ENCODE measurements at places on chromosomes 16 and 17.

- no peak for DNase-seq
Measured at GRCh38 chr16:55120826-55121225, 190.2 kb downstream of the IRX5 start.

DNA sequence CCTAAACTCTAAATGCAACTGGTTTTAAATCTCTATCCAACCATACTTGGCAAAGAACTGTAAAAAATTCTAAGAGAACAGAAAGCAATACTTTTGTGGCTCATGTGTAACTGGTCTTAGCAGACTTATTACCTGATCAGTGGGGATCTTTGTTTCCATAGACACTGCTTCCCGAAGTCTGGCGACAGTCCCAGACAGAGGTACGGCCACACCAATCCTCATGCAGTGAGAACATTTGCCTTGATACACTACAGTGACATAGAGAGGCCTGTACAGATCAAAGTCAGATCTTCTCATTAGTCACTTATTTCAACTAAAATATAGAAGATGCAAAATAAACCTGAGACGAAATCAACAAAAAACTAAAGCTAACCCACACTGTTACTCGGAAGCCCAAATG lies 43.9 kb downstream of the USP31 start:
- no peak for DNase-seq

- DNase-seq: no peak
Measured at GRCh38 chr16:79309606-79310005, 290.9 kb downstream of the MAF start.

DNA sequence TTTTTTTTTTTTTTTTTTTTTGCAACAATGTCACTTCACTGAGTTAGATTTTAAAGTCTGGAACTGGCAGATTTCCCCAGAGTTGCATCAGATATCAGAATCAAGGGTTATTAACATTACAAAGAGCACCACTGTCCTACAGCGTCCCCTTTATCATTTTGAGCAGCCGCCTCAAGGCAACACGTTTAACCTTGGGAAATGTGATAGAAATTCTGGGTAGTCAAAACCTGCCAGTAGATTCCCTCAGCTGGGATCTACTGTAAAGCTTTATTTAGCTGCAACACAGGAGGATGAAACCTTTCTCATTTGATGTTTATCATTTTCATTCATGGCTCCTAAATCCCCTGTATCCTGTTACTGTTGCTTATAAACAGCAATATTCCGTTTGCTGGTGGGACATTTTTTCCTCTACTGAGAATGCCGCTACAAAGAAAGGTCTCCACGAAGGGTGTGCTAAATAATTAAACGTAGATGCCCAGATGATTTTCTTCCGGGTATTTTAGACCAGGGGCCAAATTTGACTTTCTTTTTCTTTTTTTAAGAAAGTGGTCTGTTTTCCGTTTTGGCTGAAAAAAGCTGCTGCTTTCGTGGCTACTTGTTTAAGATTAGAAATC lies 436.1 kb upstream of the GOT2 start:
- DNase-seq: no peak

- DNase-seq: peak; percentile 47
Measured at GRCh38 chr17:8125947-8126490, 2.1 kb upstream of the HES7 start.

DNA sequence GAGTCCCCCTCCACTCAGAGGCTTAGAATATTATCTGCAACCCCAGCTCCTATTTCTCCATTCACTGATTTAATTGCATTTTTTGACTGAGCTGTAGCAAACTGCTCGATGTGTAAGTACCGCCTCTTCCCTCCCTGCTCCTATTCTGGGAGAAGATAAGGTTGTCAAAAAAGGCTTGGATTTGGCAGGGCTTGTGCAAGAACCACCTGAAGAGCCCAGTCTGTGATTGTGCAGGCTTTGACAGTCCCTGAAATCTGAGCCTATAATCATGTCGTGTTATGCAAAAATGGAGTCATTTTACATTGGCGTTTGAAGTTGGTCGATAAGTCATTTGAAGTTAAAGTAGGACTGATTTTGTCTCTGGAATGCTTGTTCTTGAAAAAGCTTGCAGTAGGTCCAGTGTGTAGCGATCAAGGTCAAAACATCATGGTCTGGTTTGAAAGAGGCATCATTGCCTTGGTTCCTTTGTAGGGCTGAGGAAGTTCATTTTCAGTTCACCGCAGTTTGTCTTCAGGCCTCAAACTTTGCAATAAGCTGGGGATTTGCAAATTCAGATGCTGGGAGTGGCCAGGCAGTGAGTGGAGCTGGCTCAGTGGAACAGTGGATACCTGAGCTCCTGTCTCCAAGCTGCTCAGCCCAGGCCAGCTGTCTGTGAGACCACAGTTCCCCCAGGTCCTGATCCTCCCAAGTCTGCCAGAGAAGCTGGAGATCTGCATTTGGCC lies 68.8 kb downstream of the KATNIP start:
- no peak for DNase-seq

- DNase-seq: no peak
Measured at GRCh38 chr17:46044286-46044928, 45.4 kb downstream of the STH start.

DNA sequence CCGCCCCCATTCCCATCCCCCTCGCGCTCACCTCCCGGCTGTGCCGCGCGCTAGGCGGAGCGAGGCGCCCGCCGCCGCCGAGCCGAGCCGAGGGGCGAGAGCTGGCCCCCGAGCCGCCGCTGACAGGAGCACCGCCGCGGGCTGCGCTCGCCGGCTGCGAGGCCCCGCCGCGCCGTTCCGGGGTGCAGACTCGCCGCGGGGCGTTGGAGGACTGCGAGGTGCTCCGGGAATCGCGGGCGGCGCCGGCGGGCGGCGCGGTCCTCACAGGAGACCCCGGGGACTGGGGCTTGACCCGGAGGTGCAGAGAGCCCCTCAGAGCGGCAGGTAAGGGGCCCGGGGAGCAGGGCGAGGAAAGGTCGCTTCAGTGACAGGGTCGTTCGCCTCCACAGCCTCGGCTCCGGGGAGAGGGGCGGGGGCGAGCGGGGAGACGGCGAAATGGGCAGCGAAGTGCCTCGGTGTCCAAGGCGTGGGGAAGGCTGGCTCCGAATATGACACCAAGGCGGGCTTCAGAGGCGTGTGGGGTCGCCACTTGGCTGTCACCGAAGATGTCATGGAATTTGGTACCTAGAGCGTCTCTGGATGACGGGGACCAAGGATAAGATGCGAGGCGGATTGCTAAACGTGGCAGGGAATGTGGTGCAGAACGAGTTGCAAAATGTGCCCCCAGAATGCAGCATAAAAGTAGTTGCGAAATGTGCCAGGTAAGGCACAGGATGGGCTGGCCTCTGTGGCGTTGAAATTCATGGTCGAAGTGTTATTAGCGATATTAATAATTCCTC lies 580 bp downstream of the TANC2 start:
- DNase-seq: peak; percentile 40

GRCh38 chr17:66711401-66711800 lies 123.5 kb upstream of the CACNG5 start:
- no peak for DNase-seq

GRCh38 chr16:50395763-50396710 lies 27.2 kb upstream of the BRD7 start:
- DNase-seq: no peak

DNA sequence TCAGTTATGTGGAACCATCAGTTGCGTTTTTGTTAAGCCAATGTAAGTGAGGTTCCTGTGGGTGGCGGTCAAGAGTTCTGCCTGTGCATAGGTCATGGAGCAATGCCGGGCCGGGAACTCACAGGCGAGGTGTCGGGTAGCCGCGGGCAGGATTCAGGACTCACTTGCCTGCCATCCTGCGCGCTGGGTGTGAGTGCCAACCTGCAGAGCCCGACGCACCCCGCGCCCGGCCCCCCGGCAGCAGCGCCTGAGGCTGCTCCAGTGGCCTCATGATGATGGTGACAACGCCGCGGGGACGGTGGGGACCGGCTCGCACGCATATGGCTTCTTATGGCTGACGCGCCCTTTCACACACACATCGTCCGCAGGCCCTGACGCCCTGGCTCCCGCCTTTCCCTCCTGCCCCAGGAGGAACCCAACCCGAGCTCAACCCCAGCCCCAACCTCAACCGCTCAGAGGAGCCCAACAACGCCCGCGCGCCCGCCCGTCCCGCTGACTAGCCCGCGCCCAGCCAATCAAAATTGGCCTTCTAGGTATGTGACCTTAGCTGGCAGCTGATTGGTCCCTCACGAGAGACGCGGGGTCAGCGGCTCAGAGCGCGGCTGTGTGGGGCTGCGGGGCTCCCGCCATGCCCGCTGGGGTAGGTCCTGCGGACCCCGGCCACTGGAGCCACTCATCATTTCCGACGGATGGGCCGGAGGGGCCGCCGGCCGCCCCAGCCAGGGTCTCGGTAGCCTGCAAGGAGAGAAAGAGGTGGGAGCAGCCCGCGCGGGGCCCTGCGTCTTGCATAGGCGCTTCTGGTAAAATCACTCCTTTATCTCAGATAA lies at the start of gene C16orf95:
C16orf95 (minus strand) TSS at position 470 of the 827 bp plus-strand sequence; CDS start at position 320, 150 bp downstream.
- DNase-seq: peak; percentile 97

- DNase-seq: no peak
Measured at GRCh38 chr17:4808378-4808767, 1.4 kb downstream of the PLD2 start.

DNA sequence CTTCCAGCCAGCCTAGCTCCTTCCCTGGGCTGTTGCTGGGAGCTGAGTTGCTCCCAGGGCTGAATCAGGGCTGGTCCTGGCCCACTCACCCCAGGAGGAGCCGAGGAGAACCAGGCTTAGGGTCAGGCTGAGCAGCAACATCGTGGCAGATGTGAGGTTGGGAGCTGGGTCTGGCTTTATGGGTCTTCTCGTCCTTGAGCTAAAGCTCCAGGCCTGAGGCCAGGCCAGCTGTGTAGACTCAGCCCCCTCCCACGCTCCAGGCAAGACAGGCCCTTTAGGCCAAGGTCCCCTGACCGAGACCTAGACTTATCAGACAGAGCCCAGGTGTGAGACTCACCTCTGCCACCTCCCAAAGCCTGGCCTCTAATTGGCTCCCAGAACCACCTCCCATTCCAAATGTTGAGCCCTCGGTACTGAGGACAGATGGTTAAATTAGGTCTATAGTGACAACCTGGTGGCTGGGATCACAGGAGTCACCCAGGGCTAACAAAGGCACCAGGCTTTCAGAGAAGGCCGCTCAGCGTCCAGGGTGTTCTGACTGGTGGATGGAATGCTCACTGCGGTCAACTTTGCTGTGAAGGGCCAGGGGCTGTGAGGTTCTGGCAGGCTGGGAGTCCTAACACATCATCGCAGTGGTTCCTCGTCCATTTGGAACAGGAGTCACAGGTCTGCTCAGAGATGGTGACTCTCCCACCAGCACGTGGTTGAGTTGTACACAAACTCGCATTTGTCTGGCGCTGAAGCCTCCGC lies at the start of gene CTRL:
CTRL (minus strand) TSS at position 151 of the 750 bp plus-strand sequence; CDS start at position 141, 10 bp downstream.
- no peak for DNase-seq

DNA sequence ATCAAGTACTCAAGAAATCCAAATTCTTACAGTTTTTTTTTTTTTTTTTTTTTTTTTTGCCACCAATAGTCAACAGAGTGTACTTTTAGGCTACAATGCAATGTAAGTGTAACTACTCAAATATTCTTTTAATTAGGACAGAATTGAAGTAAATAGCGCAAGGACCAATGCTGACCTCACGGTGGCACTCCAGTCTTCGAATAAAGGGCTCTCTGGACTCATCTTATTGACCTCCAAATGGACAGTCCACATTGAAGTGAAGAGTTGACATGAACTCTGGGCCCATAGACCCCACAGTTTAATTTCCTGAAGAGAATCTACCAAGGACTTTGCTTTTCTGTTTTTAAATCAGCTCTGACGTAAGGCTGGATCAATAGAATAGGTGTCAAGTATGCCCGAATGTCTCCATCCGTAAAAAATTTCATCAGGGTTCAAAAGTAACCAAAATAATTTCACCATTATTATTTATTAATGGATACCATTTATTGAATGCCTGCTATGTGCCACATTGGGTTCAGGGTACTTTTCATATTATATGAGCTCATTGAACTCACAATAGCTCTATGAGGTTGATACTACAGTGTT lies 7.3 kb upstream of the DDX52 start:
- DNase-seq: no peak

DNA sequence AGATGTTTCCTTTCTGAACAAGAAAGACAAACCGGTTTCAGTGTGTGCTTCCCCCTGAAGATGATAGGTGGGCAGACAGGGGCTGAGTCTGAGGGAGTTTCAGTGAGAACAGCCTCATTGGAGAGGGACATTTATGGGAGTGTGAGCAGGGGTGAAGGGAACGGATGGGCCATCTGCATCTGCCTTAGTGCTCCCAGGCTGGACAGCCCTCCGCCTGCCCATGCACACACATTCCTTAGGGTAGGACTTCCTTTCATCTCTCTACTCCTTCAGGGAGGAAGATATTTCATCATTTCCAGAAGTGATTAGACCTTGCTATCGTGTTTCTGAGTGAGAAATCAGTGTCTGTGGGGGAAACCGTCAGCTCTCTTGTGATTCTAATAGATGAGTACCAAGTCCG lies 3.8 kb downstream of the SHISA6 start:
- DNase-seq: no peak

DNA sequence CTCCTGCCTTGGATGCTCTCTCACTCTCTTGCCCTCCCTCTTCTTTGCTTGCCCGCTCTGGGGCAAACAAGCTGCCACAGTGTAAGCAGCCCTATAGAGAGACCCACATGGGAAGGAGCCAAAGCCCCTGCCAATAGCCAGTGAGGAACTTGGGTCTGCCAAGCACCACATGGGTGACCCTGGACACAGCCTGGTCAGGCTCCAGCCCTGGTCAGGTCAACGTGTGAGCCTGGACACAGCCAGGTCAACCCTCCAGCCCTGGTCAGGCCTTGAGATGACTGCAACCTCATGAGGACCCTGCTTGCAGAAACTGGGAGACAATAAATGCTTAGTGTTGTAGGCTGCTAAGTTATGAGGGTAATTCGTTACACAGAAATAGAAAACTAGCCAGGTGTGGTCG lies 14.3 kb upstream of the PHOSPHO1 start:
- no peak for DNase-seq

GRCh38 chr17:82765371-82765770 lies 13.5 kb downstream of the TBCD start:
- DNase-seq: no peak

GRCh38 chr16:55543472-55543871 lies 23.0 kb upstream of the CAPNS2 start:
- DNase-seq: no peak

DNA sequence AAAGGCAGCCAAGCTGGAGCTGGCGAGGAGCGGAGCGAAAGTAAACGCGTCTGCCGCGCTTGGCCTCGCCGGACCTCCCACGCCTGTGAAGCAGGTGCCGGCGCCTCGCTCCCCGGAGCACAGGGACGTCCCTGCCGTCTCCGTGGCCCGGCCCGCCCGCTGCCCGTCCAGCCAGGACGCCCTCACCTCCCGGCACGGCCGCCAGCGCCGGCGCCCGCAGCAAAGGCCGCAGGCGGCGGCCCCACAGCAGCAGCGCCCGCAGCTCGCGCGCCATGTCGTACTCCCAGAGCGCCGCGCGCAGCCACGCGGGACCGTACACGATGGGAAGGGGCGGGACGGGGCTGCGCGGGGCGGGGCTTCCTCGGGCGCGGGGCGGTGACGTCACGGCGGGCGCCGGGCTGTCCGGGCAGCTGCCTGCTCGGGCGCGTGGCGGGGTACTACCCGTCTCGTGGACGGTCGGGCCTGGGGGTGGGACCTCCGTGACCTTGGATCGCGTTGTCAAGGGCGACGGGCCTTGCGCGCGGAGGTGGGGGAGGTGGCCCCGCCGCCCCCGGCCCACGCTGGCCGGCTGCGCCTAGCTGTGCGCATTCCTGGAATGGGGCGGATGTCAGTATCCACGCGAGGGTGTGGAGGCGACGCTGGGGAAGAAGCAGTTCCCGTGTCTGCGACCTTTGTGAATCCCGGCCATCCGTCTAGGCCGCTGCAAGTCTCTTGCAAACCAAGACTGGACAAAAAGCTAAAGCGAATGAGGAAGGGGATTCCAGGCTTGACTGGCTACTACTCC lies at the start of gene TRAP1:
TRAP1 (minus strand) TSS at position 290 of the 784 bp plus-strand sequence; CDS start at position 274, 16 bp downstream.
- DNase-seq: peak; percentile 94

GRCh38 chr16:23578101-23578830 lies 17.9 kb downstream of the NDUFAB1 start:
- no peak for DNase-seq

GRCh38 chr16:81380932-81381331 lies 63.7 kb upstream of the CMIP start:
- no peak for DNase-seq
